Activated naive CD4-positive, alpha-beta T cell treated with anti-CD3 and anti-CD28 coated beads for 36 hours (primary cell): ENCODE measurements at places on chromosomes 1 and 21.
A peak's percentile ranks its signal among the peaks of the same experiment; 100 is the strongest.

DNA sequence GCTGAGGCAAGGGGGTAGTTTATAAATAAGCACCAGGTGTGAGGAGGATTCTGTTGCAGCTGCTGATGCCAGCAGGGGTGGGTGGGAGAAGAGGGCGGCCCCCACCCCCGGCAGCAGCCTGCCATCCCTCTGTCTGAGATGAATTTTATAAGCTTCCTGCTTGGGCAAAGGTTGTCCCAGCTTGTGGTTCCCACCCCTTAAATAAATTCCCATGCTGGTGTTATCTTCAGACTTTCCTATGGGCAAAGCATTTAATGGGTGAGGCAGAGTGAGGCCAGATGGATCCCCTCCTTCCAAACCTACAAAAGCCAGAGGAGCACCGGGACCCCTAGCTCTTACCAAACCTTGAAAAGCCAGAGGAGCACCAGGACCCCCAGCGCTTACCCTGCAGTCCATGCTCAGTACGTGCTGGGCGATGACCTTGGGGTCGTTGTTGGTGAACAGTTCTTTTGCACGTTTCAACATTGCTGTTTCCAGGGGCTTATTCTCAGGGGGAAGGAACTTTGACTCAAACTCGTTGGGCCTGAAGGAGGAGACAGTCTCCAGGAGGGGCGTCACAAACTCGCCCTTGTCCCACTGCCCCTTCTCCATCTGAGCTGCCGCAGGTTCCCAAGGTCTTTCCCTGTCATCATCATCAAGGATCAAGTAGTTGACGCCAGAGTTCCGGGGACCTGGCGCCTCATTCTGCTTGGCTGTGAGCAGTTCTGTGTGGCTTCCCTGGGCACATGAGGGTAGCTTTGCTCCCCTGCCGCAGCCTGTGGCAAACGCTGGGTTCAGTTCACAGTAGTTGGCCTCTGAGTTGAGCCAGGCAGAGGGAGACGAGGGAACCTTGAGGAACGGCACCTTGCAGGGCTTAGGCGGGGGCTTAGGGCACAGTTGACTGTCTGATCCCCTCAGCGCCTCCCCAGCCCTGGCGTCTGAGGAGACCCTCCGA is 99.5 kb downstream of the BCAR3 start:
- no peak for DNase-seq

DNA sequence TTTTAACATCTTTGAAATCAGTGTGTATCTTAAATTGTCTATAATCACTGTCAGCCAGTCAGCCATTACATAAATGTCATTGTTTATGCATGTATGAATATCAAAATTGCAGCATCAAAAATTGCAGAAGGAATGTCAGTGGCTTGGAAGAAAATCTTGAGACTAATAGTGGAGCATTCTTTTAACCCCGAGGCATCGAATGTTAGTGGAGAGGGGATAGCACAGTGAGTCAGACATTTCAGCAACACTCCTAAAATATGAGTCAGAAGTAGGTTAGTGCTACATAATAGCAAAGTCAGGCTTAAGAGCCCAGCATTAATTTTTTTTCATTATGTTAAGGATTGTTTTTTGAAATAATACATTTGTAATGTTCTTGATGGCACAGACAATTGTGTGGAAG is 45.5 kb downstream of the SNRPE start:
- no peak for DNase-seq

DNA sequence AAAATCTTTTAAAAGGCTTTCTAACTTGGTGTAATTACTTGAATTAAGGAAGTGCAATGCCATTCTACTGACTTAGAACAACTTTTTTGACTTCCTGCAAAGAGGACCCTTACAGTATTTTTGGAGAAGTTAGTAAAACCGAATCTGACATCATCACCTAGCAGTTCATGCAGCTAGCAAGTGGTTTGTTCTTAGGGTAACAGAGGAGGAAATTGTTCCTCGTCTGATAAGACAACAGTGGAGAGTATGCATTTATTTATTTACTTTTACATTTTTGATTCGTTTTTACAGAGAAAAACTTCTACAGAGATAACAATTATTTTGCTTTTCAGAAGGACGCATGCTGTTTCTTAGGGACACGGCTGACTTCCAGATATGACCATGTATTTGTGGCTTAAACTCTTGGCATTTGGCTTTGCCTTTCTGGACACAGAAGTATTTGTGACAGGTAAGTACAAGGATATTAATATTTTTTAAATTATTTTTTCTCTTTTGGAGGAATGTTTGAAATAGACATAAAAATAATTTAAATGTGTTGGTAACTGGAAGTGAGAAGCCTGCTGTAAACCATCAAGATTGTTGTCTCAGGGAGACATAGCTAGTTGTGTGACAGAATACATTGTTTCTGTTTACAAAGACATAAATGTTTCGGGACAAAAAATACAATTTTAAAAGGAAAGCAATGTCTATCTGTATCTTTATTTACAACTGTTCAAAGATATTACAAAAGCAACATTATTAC is at the start of gene PTPRC:
TSS of gene PTPRC (plus strand) at position 147 of the 742 bp plus-strand sequence. CDS start at position 376, 229 bp downstream.
- DNase-seq: no peak

DNA sequence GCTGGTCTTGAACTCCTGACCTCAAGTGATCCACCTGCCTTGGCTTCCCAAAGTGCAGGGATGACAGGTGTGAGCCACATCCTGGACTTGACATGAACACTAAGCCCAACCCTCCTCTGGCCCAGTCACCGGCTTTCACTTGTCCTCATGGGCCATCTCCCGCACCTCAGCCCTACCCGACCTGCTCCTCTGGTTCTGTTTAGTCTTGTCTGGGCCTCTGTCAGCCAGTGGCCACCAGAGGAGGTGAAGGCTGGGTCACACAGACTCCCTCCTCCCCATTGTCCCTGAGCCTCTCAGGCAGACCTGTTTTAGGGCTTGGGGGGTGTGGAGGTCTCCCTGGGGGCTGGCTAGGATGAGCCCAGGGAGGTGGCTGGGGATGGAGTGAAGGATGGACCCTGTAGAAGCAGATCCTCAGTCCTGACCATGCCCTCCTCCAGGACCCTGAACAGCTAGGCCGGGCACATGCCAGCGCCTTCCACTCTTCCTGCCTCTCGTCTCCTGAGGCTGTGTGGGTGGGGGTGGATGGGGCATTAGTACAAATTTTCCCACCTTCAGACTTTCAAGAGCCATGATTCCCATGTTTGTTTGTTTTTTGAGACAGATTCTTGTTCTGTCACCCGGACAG is 26.1 kb upstream of the UMODL1 start:
- no peak for DNase-seq

- DNase-seq: no peak
Measured at GRCh38 chr1:114594046-114594445, 12.6 kb upstream of the BCAS2 start.

DNA sequence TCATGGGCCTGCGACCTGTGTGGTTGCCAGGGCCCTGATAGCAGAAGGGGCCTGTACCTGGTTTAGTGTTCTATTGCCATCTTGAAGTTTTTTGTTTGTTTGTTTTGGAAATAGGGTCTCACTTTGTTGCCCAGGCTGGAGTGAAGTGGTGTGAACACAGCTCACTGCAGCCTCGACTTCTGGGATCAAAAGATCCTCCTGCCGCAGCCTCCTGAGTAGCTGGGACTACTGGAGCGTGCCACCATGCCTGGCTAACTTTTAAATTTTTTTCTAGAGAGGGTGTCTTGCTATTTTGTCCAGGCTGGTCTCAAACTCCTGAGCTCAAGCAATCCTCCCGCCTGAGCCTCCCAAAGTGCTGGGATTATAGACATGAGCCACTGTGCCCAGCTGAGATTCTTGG is 72.9 kb downstream of the UBE2T start:
- no peak for DNase-seq

GRCh38 chr1:163361123-163361934 is 39.6 kb downstream of the NUF2 start:
- DNase-seq: peak; percentile 25

- DNase-seq: no peak
Measured at GRCh38 chr1:63203641-63204040, 118.7 kb upstream of the FOXD3 start.

DNA sequence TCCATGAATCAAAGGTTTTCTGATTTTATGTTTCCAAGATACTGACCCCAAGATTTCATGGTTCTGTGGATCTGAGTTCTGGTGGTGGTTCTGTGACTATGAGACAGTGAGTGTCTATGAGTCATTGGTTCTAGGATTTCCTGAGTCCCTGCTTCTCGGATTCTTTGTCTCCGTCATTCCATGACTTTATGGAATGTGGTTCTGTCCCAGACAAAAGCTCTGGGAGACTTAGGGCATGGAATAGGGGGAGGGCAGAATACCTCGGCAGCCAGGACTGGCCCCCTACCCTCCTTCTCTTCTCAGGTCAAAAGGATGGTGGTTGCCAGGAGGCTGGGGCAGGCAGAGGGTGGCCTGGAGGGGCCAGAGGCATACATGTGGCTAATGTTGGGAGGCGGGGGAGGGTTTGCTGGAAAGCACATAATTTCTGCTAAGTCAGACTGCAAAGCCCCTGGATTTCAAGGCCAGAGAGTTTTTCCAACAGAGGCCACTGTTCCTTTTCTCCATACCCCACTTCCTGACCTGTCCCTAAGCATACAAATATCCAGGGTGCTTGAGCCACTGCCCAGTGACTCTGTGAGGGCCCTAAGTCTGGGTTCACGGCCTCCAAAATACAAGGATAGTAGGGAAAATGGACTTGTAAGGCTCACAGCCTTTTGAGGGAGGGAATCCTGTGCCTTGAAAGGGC is 17.2 kb downstream of the CDCP2 start:
- DNase-seq: no peak

DNA sequence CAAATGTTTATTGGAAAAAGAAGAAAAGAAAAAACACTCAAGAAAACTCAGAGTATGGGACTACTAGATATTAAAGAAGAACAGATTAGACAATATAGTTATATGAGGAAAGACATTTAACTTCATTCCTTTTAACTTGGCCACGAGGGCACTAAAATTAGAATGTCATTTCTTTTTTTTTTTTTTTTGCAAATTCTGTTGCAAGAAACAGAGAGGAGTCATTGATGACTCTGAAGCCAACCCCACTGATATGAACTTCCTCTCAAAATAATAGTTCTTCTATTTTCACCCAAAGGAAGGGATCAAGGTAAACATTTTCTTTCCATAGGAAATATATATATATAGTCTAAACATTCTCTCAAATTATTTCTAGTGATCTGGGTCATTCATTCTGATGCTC is 24.6 kb upstream of the PEX19 start:
- DNase-seq: no peak

DNA sequence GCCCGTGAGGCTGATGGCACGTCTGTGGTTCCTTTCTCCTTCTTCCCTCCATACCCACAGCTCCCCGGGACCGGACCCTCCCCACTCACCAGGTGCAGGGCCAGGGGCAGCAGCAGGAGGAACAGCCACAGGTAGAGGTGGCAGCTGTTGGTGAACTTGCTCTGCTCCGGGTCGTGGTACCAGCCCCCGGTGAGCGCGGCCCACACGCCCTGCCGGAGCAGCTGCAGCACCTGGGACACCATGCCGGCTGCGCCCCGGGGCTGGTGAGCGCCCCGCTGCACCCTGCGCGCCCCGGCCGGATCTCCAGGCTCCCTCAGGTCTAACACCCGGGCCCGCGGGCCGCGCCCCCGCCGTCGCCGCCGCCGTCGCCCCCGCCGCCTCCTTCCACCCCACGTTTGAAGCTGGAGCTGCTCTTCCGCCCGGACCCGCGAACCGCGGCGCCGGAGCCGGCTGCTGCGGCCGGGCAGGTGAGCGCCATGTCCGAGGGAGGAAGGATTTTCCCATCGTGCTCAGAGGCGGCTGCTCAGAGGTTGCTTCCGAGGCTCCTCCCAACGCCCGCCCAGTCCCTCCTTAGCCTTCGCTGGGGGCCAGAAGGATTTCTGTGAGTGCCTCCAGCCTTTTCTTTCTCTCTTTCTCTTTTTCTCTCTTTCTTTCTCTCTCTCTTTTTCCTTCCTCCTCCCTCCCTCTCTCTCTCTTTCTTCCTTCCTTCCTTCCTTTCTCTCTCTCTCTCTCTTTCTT is at the start of gene PCNX2:
TSS of gene PCNX2 (minus strand) at position 489 of the 738 bp plus-strand sequence. CDS start at position 242, 247 bp downstream.
- DNase-seq: peak; percentile 77

DNA sequence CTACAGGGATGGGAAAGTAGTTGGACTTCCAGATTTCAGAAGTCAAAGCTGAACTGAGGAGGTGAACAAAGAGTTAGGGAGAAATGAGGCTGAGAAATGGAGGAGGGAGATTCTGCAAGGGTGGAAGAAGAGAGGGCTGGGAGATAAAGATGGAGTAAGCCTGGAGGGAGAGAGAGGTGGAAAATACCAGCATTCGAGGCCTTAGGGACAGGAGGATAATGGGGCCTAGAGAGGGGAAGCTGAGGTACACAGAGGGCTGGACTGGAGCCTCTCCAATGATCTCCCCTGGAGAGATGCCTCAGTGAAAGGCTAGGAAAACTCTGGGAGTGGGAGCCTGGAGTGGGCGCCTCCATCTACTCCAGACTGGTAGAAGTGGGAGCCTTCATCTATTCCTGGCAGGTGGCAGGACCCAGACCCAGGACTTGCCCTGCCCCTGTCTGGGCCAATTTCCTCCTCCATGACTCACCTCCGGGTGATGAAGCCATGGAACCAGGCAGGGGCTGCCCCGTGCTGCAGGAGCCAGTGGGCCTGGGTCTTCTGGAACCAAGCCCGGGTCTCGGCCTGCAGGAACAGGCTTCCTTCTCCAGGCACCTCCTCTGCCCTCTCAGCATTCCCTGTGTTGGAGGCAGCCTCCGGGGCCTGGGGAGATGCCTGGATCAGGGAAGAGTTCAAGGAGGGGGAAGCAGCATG is 1.9 kb downstream of the SH2D2A start:
- DNase-seq: peak; percentile 77

DNA sequence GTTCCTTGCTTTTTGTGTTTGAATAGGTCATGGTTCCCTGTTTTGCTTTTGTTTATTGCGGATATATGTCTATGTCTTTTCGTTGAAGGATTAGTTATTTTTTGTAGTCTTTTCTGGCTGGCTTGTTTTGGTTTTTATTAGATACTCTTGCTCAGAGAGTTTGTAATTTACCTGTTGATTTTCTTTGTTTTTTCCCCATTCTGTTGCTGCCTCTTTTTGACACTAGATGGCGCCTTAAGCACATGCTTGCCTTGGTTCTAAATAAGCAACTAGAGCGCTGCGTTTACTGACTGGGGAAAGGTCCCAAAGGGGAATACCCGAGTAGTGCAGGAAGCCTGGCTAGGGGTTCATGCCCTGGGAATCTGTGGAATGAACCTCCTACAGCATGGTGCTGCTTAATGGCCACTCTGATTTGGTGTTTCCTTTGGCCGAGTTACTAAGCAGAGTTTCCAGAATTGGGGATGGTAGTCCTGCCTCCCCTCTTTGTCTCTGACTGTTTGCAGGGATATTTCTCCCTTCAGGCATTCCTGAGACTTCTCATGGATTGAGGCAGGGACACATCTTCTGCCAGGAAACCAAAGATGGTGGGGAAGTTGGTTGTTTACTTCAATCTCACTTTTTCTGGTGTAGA is 143.2 kb downstream of the PTPRU start:
- peak; percentile 38 for DNase-seq

- no peak for DNase-seq
Measured at GRCh38 chr21:41742073-41742875, 24.6 kb downstream of the RIPK4 start.
